H54 (cell line): ENCODE measurements at places on chromosomes 4 and X.

- no peak for DNase-seq
Measured at GRCh38 chr4:25879991-25880651, 17.3 kb upstream of the SEL1L3 start.

- DNase-seq = no peak
Measured at GRCh38 chrX:3262901-3263300, 83.6 kb downstream of the MXRA5 start.

- DNase-seq = no peak
Measured at GRCh38 chr4:155757745-155758265, 1.0 kb upstream of the GUCY1B1 start.

DNA sequence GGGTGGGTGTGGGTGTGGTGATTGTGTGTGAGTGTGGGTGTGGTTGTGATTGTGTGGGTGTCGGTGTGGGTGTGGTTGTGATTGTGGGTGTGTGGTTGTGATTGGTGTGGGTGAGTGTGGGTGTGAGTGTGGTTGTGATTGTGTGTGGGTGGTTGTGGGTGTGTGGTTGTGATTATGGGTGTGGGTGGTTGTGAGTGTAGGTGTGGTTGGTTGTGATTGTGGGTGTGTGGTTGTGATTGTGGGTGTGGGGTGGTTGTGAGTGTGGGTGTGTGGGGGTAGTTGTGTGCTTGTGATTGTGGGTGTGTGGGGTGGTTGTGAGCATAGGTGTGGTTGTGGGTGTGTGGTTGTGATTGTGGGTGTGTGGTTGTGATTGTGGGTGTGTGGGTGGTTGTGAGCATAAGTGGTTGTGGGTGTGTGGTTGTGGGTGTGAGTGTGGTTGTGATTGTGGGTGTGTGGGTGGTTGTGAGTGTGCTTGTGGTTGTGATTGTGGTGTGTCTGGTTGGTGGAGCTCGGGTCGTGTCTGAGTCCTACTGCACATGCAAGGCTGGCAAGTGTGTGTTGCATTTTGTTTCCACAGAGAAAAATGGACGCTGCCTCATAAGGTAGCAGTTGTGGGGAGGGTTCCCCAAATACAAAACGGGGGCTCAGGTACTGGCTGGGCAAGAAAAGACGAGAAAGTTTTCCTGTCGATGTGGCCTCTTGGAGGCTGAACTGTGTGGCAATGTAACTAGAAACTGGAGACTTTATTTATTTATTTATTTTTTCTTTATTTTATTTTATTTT lies 116.7 kb downstream of the UBE2K start:
- no peak for DNase-seq

DNA sequence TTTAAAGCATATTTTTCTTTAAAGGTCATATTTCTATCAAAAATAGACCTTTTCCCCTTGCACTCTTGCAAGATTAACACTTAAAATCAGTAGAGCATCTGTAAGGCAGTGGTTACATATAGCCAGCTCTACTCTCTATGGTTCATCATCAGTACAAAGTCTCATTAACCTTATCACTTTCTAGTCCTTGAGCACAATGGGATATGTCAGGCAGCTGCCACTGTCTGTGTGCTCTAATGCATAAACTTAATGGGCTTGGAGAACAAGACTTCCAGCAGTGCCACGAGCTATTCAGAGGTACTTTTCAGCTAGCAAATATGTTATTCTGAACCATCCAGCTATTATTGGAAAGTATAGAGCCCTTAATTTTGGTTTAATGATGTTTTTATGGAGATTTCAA lies 393.7 kb downstream of the GASK1B start:
- no peak for DNase-seq

GRCh38 chr4:158535130-158535614 lies 13.5 kb downstream of the RXFP1 start:
- DNase-seq = peak; percentile 6

DNA sequence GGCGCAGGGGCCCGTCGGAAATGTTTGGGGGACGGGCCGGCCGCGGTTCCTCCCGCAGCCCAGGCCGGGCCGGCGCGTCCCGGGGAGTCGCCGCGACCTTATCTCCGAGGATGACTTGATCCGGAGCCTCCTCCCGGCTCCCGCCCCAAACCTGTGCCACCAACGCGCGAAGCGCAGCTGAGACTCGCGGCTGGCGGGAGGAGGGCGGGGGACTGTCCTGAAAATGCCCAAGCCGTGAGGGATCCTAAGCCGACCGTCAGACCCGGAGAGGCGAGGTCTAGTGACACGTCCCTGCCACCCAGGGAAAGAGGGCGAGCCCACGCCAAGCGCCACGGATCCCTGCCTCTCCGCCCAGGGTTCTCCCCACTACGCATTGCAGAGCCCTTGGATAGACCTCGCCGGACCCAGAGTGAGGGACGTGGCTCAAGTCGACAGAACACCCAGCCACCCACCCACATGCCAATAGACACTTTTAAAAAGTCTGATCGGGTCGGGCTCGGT lies 26.9 kb downstream of the UTP14A start:
- no peak for DNase-seq

GRCh38 chr4:531076-531475 lies 32.1 kb downstream of the PIGG start:
- DNase-seq = no peak

- DNase-seq = no peak
Measured at GRCh38 chr4:116066711-116067245, 953.4 kb upstream of the NDST4 start.

GRCh38 chr4:139208404-139208945 lies 31.5 kb upstream of the ELF2 start:
- no peak for DNase-seq

DNA sequence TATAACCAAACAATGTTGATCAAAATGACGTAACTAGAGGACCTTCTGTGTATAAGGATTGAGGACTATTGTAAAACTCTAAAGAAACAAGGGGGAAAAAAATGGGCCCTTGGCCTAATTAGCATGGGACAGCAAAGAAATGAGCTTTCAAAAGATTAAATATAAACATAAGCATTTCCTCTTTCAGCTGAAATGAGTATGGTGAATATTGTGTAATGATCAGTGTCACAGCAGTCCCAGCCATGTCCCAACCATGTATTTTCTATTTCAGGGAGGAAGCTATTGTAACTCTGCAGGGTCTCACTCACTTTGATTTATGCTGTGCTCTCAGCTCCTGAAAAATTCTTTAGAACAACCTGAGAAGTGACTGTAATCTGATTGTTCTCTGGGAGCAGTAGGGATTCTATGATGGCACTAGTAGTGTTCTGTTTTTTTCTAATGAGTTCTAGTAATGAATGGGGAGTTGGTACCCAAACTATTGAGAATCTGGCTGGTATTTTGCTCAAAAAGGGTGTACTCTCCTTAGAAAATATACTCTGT lies 25.8 kb downstream of the ANXA10 start:
- no peak for DNase-seq

DNA sequence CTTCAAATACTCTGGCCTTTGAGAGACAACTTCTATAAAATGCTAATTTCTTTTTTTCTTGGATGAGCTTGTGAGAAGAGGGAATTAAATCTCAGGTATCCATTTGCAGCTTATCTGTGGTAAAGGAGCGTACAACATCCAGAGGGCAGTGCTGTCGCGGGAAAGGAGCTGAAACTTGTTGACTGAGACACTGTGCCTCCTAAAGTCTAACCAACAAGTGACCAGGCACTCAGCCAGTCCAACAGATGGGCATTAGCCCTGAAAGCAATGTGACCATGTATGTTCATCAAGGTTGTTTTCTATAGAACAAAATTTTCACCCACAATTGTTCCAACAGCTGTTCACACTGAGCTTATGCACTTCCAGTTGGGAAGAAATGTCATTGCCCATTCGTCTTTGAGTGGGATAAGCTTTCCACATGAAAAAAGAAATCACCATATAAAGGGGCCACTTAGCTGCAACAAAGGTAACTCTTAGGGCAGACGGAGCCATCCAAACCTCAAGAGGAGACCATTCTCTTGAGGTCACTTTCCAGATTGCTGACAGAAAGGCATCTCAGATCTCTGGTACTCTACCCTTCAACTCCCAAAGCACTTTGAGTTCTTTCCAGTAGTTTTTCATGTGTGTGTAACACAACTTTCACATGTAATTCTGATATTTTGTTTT lies 244.8 kb upstream of the NEIL3 start:
- DNase-seq = no peak

- no peak for DNase-seq
Measured at GRCh38 chr4:77360451-77360850, 203.4 kb downstream of the CCNG2 start.

- DNase-seq = no peak
Measured at GRCh38 chrX:100871594-100872560, 2.3 kb downstream of the NOX1 start.

- no peak for DNase-seq
Measured at GRCh38 chrX:29652484-29652883, 562.9 kb upstream of the MAGEB2 start.

DNA sequence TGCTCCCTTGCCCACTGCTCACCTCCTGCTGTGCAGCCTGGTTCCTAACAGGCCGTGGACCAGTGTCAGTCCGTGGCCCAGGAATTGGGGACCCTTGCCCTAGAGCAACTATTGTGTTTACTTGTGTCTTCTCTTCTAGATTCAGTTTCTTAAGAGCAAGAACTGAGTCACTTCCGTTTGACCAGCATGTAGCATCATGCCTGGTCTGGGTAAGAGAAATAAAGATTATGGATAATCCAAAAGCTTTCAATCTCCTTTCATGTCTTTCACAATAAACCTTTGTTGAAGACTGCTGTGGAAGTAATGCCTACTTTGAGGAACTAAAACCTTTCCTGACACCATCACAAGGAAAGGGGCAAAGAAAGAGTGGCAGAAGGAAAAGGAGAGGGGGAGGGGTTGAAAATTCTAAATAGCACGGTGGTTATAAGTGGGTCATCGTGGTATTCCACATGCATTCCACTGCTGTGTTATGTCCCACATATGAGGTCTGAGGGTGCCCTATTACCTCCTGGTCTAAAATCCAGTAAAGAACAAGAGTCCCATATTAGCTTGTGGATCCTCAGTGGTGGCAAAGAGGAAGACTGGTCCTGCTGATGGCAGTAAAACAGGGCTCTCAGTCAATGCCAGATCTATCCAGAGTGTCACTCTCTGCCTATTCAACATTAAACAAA lies 133.4 kb downstream of the RASL11B start:
- DNase-seq = no peak

DNA sequence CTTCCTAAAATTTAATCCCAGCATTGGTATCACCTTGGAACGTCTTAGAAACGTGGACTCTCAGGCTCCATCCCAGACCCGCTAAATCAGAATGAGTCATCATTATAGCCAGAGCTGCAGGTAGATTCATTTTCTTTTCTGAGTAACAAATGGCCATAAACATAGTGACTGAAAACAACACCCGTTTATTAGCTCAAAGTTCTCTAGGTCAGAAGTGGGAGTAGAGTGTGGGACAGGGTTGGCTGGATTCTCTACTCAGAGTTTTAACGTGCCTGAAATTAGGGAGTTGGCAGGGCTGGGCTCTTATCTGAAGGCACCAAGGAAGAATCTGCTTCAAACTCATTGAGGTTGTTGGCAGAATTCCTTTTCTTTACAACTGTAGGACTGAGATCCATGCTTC lies 101.8 kb upstream of the C1QTNF7 start:
- DNase-seq = no peak

DNA sequence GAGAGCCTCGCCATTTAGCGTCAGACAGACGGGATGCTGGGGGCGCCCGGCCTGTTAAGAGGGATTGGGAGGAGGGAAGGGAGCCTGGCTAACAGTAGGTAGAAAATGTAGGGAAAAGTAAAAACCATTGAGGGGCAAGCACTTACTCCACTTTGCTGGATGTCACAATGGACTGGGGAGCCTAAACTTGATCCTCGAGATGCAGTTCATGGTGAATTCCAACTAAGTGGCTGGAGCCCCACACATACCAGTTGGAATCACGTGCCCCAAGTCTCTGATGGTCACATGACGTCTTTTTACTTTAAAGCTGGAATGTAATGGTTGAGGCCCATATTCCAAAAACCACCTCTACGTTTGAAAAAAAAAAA lies 1.5 kb downstream of the PLS3 start:
- no peak for DNase-seq

- DNase-seq = no peak
Measured at GRCh38 chrX:31092970-31093638, 21.3 kb upstream of the FTHL17 start.

DNA sequence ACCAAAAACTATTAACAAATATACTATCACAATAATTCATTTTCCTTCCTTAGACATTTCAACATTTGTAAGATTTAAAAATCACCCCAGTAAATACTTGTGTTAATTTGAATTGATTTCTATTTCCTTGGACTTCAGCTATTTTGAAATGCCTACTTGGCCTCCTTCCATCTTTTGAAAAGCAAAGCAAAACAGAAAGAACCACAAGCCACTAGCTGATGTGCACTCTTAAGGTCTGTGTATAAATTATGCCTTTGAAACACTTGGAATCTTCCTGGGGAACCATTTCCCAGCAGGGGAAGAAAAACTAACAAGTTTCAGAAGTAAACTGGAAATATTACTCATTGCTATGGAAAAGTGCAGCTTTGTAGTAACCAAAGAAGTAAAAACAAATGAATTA lies 139.8 kb downstream of the CLCN4 start:
- DNase-seq = no peak

DNA sequence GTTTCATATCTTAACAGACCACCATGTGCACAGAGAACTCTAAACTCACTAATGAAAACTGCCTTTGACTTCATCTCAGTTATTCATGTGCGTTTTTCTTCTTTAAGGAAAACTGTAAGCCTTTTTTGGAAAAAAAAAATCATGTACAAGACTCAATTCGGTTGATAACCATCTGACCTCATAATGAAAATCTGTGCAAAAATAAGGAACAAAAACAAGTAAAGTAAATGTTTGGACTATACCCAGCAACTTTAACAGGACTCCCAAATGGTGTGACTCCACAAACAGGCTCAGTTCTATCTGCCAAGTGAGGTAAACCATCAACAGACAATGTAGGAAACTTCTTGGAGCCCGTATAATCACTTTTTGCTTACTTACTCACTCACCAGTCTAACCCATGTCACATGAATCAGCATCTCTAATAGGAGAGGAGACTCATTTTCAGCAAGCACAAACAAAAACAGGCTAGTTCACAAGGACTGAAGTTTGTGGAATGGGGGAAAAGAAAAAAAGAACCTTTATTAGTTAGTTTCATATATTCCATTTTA lies 9.3 kb downstream of the APOO start:
- no peak for DNase-seq

GRCh38 chrX:110059410-110059809 lies 56.5 kb downstream of the TMEM164 start:
- DNase-seq = no peak
